ENCODE measurements at places on chromosomes 3 and 15. TPM values are rescaled to one million over a fixed set of nuclear protein-coding genes. Genes with fewer than 3 reads are reported as not detected.

The LOXL1 gene
- polyA plus RNA-seq: 9.6 TPM

The SPESP1 gene
- polyA plus RNA-seq: 1.2 TPM

The SLC51A gene
- 0.69 TPM for polyA plus RNA-seq

The PLOD2 gene
- polyA plus RNA-seq: 13.8 TPM

The CCK gene
- polyA plus RNA-seq: 0.19 TPM

The LRTM1 gene
- not detected for polyA plus RNA-seq

The LRRFIP2 gene
- 43.3 TPM for polyA plus RNA-seq

The MST1 gene
- 30.0 TPM for polyA plus RNA-seq

The GPR15 gene
- polyA plus RNA-seq: 0.86 TPM

The ADCY5 gene
- polyA plus RNA-seq: 5.0 TPM

The GOLGA6L10 gene
- 2.9 TPM for polyA plus RNA-seq

The LRRN1 gene
- polyA plus RNA-seq: 0.18 TPM

The SAMMSON gene
- 0.60 TPM for polyA plus RNA-seq

The SLC24A1 gene
- 2.0 TPM for polyA plus RNA-seq

The PLSCR2 gene
- not detected for polyA plus RNA-seq

The TNFSF10 gene
- polyA plus RNA-seq: 60.5 TPM

The ADIPOQ gene
- 0.04 TPM for polyA plus RNA-seq

The KATNBL1 gene
- polyA plus RNA-seq: 35.4 TPM

The TRPM7 gene
- polyA plus RNA-seq: 6.1 TPM

The PPARG gene
- polyA plus RNA-seq: 2.6 TPM

The NR1I2 gene
- polyA plus RNA-seq: 0.02 TPM

The TMCO5A gene
- not detected for polyA plus RNA-seq

The ACKR2 gene
- 0.75 TPM for polyA plus RNA-seq

The GP5 gene
- not detected for polyA plus RNA-seq

The DAZL gene
- polyA plus RNA-seq: not detected

The OR5K2 gene
- not detected for polyA plus RNA-seq

The FGD5 gene
- 1.7 TPM for polyA plus RNA-seq

The FOXB1 gene
- polyA plus RNA-seq: not detected

The KBTBD13 gene
- polyA plus RNA-seq: not detected

The STRA6 gene
- polyA plus RNA-seq: 0.65 TPM

The LCTL gene
- not detected for polyA plus RNA-seq

The ZNF80 gene
- not detected for polyA plus RNA-seq

The SEMA5B gene
- polyA plus RNA-seq: 0.19 TPM

The TJP1 gene
- 43.5 TPM for polyA plus RNA-seq
